Activated CD8-positive, alpha-beta T cell treated with anti-CD3 and anti-CD28 coated beads, Interleukin-2, amount 10 ng/mL, durations not matched to agents 7 days and 5 days (primary cell): ENCODE measurements at places on chromosomes 6 and 20. TPM values are rescaled to one million over a fixed set of nuclear protein-coding genes. Genes with fewer than 3 reads are reported as not detected.

The TAGAP gene
- total RNA-seq = 64.5 TPM

The RHAG gene
- not detected for total RNA-seq

The HLA-DMA gene
- 28.6 TPM for total RNA-seq

The ADGRB3 gene
- not detected for total RNA-seq

DNA sequence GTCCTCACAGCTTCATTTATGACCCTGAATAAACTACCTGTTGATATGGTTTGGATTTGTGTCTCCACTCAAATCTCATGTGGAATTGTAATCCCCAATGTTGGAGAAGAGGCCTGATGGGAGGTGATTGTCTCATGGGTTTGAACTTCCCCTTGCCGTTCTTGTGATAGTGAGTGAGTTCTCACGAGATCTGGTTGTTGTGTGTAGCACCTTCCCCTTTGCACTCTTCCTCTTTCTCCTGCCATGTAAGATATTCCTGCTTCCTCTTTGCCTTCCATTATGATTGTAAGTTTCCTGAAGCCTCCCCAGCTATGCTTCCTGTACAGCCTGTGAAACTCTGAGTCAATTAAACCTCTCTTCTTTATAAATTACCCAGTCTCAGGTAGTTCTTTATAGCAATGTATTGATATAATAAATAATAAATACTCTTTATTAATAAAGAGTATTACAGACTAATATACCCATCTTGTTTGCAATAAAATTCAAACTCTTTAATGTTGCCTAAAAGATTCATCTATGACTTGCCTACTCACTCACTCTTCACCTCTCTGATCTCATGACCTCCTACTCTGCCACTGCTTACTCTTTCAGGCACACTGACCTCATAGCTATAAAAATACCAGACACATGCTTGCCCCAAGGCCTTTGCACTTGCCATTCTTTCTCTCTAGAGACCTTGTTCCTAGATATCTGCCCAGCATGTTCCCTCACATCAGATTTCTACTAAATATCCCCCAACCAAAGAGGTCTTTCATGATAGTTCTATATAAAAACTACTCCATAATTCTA lies 256.4 kb upstream of the MARCKS start:
- H3K27me3 ChIP-seq = no peaks in the 10 kb centered on the region
- no peak overlapping the region for H3K4me3 ChIP-seq
- DNase-seq = no peak
- no peak overlapping the region for H3K27ac ChIP-seq

The CD93 gene
- 0.73 TPM for total RNA-seq

The KIF16B gene
- 3.2 TPM for total RNA-seq

GRCh38 chr6:37802810-37803209 lies 16.7 kb upstream of the ZFAND3 start:
- no peaks in the 10 kb centered on the region for H3K36me3 ChIP-seq
- no peak for DNase-seq
- peaks cover 11% of the 10 kb centered on the region for H3K27me3 ChIP-seq
- no peak overlapping the region for H3K4me3 ChIP-seq

DNA sequence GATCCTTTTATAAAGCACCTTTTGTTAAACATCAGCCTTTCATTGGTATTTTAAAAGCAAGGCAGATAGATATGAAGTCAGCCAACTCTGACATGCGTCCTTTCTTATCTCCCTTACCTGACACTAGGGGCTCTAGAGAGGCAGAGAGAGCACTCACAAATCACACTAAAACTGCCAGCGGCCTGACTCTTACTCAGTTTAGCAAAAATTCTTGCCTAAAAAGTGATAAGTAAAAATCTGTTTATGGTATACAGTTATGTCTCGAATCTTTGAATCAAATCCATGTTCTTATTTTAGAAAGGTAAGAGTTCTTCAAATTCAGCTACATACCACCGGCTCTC lies 10.4 kb upstream of the TDRD6 start:
- H3K36me3 ChIP-seq = no peaks in the 10 kb centered on the region
- no peaks in the 10 kb centered on the region for H3K4me1 ChIP-seq
- no peak overlapping the region for H3K27ac ChIP-seq
- no peak overlapping the region for H3K4me3 ChIP-seq
- no peak for DNase-seq

The DEFB124 gene
- total RNA-seq = not detected

- DNase-seq = no peak
- peaks cover 4% of the 10 kb centered on the region for H3K27me3 ChIP-seq
- no peaks in the 10 kb centered on the region for H3K36me3 ChIP-seq
- no peaks in the 10 kb centered on the region for H3K4me1 ChIP-seq
- no peak overlapping the region for H3K27ac ChIP-seq
- H3K4me3 ChIP-seq = no peak overlapping the region
Observed at GRCh38 chr6:99080191-99080590, 132.4 kb upstream of the FBXL4 start.

DNA sequence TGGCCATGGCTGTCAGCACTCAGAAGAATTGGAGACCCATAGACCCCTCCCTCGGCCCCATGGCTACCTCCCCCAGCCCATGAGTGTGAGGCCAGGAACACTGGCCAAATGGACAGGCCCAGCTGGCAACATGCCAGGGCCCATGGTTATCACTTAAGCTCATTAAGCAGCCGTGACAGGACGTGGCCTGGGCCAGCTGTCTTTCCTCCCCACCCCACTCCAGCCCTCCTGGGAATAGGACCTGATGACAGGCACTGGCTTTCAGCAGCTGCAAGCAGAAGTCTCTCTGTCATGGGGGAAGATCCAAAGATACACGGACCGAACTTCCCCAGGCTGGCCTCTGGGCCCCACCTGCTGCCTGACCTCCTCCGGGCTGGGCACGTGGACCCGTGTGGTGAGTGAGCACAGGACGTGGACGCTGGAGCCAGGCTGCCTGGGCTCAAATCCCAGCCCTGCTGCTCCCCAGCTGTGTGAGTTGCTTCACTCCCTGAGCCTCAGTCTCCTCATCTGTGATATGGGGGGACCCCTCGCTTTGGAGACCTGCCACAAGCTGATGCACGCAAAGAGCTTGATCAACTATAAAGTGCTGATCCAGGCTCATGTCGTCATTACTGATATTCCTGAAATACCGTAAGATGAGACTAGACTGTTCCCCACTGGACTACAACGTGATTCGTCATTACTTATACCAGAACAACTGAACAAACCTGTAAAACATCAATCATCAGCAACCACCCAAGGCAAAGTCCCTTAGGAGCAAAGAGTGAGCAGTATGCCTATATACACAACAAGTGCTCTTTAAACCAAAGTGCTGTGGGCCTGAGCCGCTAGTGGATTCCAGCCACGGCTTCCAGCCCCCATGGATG lies 22.0 kb upstream of the VSTM2L start:
- no peaks in the 10 kb centered on the region for H3K4me1 ChIP-seq
- no peaks in the 10 kb centered on the region for H3K36me3 ChIP-seq
- H3K27ac ChIP-seq = no peak overlapping the region
- no peak overlapping the region for H3K4me3 ChIP-seq

The CCN2 gene
- total RNA-seq = not detected

DNA sequence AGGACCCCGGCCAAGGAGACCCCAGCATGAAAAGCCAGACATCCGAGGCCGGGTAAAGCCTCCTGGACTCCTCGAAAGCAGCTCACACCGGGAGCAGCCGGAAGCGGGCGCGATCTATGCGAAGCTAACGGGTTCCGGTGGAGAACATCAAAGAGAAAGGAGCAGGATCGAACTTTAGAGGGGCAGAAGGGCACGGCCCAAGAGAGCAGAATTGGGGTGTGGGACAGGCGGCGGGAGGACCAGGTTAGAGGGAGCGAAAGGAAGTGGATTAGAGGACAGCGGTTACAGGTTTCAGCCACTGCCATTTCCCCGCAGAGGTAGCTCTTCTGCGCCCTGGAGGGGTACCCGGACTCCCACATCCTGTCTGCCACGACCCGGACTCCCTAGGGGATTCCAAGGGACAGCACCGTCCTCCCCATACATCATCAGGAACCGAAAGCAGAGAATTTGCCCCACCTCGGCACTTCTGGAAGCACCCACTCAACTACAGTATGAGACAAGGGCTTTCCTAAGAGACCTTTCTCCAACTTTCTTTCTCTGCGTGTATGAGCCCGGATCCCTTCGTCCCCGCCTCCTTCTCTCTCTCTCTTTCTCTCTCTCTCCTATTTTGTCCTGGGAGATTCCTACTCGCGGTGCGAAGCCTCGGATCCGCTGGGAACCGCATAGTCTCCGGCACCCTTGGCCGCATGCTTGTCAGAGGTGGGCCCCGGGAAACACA lies 507 bp upstream of the VGLL2 start:
- peaks cover 9% of the 10 kb centered on the region for H3K4me1 ChIP-seq
- H3K4me3 ChIP-seq = peak overlapping the region; percentile 43
- DNase-seq = no peak
- peaks cover 2% of the 10 kb centered on the region for H3K36me3 ChIP-seq
- H3K27ac ChIP-seq = no peak overlapping the region
- H3K27me3 ChIP-seq = peaks cover 82% of the 10 kb centered on the region

The BTN1A1 gene
- total RNA-seq = not detected

GRCh38 chr6:72739368-72739779 lies 117.5 kb downstream of the KCNQ5 start:
- no peak for DNase-seq
- no peaks in the 10 kb centered on the region for H3K27me3 ChIP-seq
- H3K4me1 ChIP-seq = peaks cover 31% of the 10 kb centered on the region
- peak overlapping the region; percentile 40 for H3K27ac ChIP-seq

DNA sequence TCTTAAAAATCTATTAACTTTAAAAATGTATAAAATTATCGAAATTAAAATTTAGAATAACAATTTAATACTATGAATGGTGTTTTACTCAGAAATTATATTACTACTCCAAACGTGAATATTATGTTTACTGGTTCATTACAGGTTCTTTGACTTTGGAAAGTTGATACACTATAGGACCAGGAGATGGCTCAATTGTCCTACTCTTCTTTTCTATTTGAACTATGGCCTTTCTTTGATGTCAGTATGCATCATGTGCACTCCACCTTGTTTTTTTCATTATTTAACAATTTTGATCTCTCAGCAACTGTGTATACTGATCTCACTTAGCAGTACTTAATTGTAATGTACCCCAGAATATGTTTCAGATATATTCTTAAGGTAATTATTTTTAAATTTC lies 391.5 kb upstream of the MANEA start:
- no peaks in the 10 kb centered on the region for H3K36me3 ChIP-seq
- no peak overlapping the region for H3K27ac ChIP-seq
- DNase-seq = no peak
- no peak overlapping the region for H3K4me3 ChIP-seq
- no peaks in the 10 kb centered on the region for H3K27me3 ChIP-seq
- H3K4me1 ChIP-seq = no peaks in the 10 kb centered on the region

- no peak overlapping the region for H3K27ac ChIP-seq
- DNase-seq = no peak
- no peaks in the 10 kb centered on the region for H3K27me3 ChIP-seq
- no peak overlapping the region for H3K4me3 ChIP-seq
- H3K36me3 ChIP-seq = no peaks in the 10 kb centered on the region
Observed at GRCh38 chr20:31260326-31260932, 3.0 kb downstream of the DEFB115 start.

DNA sequence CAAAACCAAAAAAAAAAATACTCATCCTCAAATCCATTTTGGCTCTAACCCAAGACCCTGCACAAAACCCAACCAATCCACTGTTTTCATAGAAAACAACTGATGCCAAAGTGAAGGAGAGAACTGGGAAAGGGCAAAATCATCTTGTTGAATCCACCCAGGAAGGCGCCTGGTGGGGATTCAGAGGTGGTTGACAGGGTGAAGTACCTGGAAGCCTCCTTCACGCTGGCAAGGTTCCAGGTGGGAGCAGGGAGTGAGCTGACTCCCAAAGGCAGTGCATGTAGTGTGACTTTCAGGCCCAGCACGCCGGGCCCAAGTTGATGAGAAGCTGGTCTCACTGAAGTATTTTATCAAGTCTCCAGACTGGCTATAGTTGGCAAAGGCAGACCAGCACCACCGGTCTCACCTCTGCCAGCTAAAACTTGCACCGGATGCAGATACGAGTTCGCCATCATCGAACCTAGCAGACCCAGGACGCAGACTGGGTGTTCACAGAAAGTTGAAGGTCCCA lies 16.5 kb downstream of the PPP1R10 start:
- no peak overlapping the region for H3K27ac ChIP-seq
- no peaks in the 10 kb centered on the region for H3K27me3 ChIP-seq
- H3K4me1 ChIP-seq = peaks cover 18% of the 10 kb centered on the region
- DNase-seq = no peak
- H3K4me3 ChIP-seq = no peak overlapping the region

The BHLHE23 gene
- not detected for total RNA-seq

The KCNK15 gene
- not detected for total RNA-seq

The F13A1 gene
- not detected for total RNA-seq

DNA sequence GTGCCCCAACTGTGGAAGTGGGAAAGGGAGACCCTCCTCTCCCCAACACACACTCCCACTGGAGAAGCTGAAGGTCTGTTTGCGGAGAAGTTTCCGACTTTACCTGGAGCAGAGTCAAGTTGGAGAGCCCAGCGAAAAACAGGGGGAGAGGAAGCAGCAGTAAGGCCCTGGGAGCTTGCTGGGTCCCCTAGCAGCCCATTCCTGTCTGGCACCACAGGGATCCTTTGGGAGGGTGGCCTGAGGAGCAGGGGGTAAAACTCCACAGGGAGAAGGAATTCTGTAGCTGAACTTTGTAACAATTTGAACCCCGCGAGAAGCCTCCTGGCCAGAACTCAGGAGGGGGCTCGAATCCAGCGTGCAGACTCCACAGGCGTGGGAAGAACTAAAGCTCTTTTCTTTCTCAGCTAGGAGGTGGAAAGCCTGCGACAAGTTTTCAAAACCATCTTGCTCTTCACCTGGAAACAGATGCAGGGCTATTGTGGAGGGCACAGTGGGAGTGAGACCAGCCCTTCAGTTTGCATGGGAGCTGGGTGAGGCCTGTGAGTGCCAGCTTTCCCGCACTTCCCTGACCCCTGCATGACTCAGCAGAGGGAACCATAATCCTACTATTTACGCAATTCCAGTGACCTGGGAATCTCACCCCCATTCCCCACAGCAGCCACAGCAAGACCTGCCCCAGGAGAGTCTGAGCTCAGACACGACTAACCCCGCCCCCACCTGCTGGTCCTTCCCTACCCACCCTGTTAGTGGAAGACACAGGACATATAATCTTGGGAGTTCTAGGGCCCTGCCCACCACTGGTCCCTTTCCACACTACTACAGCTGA lies 25.8 kb downstream of the SERPINB9 start:
- H3K4me1 ChIP-seq = peaks cover 77% of the 10 kb centered on the region
- no peaks in the 10 kb centered on the region for H3K27me3 ChIP-seq
- DNase-seq = peak; percentile 19
- H3K4me3 ChIP-seq = peak overlapping the region; percentile 16
- peaks cover 20% of the 10 kb centered on the region for H3K36me3 ChIP-seq
- H3K27ac ChIP-seq = peak overlapping the region; percentile 86
